ENCODE measurements at places on chromosomes 12 and 14.

DNA sequence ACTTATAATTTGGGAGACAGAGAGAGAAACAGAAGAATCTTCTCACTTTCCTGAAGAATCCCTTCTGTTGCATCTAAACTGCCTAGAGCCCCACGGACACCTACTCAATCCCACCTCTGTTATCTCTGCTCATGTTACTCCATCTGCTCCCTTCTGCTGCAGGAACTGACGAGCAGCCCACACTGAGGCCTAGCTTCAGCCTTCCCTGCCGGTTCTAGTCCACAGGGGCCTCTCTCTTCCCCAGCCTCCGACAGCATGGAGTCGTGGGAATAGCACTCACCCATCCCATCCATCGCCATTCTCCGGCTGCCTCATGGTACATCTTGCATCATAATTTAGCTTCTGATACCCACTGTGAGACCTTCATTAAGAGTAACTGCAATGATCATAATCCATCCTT is 4.0 kb downstream of the RAB15 start:
- DNase-seq = no peak

DNA sequence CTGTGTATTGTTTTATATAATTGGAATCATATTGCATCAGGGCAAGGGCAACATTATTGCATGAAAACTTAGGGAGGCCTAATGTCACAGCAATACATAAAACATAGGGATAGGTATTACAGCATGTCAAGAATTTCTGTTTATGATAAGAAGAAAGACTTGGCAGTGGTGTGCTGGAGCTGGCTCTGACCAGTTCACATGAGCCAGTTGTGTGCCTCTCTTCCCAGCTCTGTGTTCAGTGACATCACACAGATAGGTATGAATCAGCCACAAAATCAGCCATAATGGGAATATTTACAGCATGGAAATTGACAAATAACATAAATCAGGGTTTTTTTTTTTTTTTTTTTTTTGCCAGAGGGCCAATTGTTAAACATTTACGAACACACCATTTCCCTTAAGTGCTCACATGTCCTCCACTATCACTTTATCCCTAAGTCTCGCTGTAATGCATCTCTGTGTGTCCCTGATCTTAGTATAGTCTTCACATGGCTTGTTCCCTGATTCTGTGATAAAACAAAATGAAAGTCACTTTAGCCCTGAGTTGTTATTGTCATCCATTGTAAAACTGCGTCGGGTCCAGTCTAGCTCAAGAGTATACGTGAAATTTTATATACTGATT is 31.9 kb upstream of the ACSM4 start:
- DNase-seq = no peak

DNA sequence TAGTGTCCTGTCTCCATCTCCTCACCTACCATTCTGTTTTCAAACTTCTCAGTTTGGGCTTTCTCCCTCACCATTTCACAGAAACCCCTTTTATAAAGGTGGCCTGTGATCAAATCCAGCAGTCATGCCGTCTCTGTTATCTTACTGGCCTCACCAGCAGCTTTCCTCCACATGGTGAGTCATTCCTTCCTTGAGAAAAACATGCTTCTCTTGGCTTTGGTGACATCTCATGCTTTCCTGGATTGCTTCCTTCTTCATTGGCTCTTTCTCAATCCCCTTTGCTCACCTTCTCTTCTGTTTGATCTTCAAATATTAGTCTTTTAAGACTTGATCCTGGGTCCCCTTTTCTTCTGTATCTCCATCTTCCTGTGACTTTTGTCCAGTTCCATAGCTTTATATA is 164.9 kb downstream of the ANO4 start:
- DNase-seq = peak; percentile 27

DNA sequence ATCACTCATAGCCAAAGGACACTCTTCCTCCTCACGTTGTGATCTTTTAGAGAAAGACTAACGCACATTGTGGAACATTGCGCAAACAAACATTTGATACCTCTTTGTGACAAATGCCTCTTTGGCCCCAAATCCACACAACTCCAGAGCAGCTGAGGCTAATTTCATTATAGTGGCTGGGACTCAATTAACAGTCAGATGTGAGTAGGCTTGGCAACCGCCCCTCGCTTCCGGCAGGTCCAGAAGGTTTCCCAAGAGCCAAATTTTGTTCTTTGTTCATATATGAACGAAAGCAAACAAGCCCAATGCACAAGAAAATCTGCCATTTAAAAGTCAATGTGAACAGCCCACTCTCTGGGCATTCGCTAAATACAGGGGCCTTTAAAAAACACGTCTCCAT is 273.9 kb downstream of the GLT1D1 start:
- DNase-seq = no peak

DNA sequence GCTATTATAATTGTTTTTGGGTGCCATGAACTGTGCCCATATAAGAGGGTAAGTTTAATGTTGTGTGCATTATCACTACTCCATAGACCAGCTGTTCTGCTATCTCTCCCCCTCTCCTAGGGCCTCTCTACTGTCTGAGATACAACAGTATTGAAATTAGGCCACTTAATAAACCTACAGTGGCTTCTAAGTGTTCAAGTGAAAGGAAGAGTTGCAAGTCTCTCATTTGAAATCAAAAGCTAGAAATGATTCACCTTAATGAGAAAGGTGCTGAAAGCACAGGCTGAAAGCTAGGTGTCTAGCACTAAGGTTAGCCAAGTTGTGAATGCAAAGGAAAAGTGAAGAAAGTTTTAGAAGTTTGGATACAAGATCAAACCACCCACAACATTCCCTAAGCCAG is 168.0 kb downstream of the SLC16A7 start:
- DNase-seq = no peak

DNA sequence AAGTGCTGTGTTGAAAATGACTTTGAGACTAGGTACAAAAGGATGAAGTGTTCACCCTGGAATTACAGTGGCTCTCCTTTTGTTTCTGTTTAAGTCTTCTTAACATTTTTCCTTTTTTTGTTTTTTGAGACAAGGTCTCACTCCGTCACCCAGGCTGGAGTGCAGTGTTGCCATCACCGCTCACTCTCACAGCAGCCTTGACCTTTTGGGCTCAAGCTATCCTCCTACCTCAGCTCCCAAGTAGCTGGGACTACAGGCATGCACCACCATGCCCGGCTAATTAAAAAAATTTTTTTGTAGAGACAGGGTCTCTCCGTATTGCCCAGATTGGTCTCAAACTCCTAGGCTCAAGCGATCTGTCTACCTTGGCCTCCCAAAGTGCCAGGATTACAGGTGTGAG is 20.1 kb downstream of the ERC1 start:
- DNase-seq = no peak

GRCh38 chr12:79455286-79455685 is 235.5 kb downstream of the PAWR start:
- DNase-seq = no peak

DNA sequence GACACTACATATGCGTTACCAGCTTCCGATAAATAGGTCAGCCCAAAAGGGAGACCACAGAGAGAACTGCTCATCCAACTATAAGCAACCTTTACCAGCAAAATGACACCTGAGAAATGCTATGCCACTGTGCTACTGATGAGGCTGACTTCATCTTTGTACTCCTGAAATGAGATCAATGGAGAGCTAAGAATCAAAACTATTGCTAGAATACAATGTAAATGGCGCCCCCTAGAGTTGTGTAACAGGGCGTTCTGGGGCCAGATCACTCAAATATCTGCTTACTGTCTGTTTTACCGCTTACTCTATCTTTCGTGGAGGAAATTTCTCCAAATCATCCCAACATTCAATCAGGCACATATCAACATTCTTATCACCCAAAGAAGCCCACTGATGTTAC is 4.6 kb downstream of the ZNF384 start:
- DNase-seq = no peak

- no peak for DNase-seq
Measured at GRCh38 chr14:41916313-41916712, 309.6 kb downstream of the LRFN5 start.

DNA sequence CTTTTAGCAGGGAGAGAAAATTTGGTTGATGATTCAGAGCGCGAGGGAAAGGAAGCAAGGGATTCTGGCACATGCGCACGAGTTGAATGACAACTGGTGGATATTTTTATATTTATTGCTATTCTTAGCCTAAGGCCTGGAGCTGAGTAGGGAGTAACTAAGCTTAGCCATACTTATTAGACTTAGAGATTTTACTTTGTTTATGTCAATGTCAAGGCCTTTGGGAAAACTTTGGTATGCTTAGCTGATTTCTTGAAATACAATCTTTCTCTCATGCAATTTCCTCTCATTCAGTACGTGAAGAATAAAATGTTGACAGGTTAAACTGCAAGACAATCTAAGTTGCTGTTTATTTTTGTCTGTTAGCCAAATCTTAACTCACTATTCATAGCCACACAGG is 101.1 kb downstream of the CRADD start:
- DNase-seq = peak; percentile 64

DNA sequence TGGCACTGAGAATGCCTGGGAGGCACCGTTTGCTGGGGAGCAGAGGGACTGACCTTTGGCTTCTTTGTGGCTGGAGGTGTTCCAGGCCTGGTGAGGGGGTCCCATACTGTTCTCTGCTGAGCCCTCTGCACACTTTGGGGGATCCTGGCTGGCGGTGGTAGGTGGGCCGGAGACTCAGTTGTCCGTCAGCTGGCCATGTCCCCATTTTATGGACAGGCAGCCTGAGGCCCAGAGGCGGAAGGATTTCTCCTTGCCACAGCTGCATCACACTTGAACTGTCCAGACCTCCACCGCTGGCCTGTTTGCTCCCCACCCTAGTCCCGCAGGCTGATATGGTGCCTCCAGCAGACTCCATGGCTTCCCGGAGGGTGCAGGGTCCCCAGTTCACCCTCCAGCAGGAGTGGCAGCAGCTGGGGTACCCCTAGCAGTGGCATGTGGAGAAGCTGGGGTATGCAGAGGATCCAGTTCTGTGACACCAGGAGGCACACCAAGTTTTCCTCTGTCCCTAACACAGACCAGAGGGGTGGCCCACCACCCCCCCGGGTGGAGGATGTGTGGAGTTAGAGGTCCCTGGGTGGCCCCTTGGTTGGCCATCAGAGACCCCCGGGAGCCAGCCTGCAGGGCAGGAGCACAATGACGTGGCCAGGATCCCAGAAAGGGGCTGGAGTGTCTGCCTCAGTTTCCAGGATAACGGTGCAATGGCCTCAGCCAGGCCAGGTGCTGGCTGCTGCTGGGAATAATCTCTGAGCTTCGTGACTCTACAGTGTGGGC is 14.8 kb downstream of the SLC25A29 start:
- no peak for DNase-seq

GRCh38 chr14:51630987-51631386 is 20.7 kb upstream of the FRMD6 start:
- no peak for DNase-seq

GRCh38 chr14:56153267-56153666 is 35.1 kb downstream of the PELI2 start:
- DNase-seq = no peak

All from AG04450 (cell line).